Effector CD8-positive, alpha-beta T cell (primary cell): ENCODE measurements at places on chromosomes 11 and 22.
A peak's percentile ranks its signal among the peaks of the same experiment; 100 is the strongest.

- no peak for DNase-seq
Measured at GRCh38 chr11:120695939-120696338, 184.4 kb downstream of the GRIK4 start.

GRCh38 chr22:36373258-36373579, 14.5 kb downstream of the MYH9 start:
- no peak for DNase-seq

GRCh38 chr11:63832336-63832735, 6.6 kb upstream of the MARK2 start:
- no peak for DNase-seq

DNA sequence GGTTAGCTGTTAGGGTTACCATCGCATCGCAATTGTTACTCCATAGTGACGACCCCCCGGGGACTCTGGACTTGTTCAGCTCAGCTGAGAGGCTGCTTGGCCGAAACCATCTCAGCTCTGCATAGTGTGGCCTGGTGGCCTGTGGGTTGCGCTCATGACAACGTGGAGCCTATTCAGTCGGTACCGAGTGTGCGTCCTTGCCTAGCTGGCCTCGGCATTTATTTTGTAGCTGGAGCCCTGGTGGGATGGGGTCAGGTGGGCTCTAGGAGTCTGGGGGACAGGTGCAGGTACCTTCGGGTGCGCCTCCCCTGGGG, 13.5 kb downstream of the LRP5 start:
- no peak for DNase-seq

GRCh38 chr11:12258451-12258850, 118.9 kb upstream of the PARVA start:
- no peak for DNase-seq

DNA sequence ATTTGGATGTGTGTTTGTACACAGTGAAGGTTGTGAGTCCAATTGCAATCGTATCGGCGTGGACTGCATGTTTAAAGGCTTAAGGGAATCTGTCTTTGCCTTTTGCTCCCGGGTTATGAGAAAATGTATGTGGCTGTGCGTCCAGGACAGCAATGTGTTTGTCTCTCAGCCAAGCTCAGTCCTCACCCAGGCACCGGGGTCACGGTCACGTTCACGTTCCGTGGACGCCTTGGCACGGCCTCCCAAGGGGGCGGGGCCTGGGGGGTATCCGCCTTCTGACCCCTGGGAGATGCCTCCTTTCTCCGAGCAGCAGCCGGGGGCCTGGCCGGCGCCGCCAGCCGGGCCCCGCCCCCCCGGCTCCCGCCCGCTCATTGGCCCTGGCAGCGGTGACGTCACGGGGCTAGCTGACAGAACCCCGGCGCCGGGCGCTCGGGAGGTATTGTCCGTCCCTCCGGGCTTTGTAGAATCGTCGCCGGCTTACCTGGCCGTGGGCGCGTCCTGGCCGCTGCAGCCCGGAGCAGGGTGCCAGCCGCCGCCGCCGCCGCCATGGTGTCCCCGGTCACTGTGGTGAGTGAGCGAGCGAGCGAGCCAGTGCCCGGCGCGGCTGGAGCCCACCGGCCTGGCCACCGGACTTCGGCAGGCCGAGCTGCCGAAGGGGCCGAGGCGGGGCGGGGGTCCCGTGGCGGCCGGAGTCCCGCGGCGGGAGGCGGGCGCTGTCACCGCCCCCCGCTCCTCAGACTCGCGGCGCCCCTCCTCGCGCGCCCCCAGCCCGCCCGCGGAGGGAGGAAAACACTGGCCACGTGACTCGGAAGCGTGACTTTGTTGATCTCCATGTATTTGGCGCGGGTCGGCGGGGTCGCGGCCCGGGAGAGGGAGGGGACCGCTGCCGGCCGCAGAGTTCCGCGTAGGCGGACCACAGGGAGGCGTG, at the start of gene TMEM86A:
Gene TMEM86A, plus strand, starts transcription at position 439 of the 928 bp plus-strand sequence. Its CDS starts 108 bp downstream, at position 547.
- peak; percentile 91 for DNase-seq

GRCh38 chr11:120510406-120511115, 987 bp upstream of the GRIK4 start:
- DNase-seq, result no peak

DNA sequence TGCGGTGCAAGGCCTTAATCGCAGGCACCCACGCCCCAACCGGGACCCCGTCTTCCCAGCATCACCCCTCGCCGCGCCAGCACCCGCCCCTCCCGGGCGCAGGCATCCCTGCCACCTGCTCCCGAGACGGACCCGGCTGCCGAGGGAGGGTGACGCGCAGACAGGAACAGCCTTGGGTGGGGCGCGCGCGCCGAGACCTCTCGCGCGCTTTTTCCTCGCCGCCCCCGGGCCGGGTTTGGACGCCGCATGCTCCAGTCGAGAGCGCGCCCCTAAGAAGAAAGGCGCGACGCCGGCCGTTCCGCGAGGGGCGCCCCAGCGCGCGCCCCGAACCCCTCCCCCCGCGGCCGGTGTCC, 504 bp downstream of the CFL1 start:
- DNase-seq, result peak; percentile 56

DNA sequence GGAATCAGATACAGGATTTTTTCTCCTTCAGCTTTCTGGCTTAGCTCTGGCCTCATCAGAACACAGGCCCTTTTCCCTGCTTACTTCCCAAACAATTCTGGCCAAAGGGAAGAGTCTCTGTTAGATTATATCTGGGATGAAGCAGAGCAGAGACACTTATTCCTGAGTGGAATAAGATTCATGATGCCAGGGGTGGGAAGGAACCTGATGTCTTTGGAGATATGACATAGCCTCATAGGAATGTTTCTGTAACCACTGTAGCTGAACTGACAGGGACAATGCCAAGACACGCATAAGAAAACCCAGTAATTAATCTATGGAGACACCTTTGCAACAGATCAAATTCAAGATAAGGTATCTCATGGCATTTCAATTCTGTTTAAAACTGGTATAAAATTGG, 177.1 kb upstream of the RAG2 start:
- DNase-seq, result no peak

DNA sequence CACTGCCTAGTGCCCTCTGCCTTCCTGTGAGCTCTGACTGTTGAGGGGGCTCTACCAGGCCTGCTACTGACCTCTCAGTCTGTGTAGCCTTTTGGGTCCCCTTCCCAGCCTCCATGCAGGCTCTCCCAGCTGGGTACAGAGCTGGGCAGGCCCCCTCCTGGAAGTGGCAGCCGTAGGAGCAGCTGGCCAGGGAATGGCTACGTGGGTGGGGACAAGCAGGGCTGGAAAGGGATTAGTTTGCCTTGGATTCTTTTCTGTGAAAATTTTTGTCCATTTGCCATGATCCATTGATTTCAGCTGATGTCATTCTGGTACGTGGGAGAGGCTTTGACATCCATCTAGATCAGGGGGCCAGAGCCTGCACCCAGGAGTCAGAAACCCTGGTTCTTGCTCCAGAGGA, 23.9 kb upstream of the NECTIN1 start:
- DNase-seq, result no peak

DNA sequence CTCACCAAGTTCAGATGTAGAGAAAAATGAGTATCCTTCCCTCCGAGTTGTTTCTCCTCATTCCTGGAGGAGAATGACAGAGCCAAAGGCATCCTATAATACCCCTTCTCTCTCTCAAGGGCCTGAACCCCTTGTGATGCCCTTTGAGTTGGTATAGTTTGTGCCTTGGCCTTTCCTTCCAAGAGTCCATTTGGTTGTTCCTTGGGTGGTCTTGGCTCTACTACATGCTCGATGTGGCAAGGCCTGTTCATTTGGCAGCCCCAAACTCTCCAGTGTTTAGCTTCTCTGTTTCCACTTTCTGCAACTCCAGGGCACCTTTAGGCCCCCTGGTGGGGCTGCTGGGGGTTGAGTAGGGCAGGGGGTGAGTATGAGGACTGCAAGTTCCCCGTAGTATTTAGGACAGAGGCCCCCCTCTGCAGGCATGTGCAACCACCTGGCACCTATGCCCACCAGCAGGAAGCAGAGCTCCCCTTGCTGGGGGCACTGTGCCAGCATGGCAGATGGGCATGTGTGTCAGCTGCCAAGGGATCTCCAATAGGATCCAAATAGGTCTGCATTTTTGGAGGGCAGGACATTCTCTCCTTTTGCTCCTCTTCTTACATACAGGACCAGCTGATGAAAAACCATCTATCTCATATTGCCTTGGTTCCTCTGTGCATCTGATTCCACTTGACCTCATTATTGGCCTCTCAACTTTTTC, 217.2 kb upstream of the CADM1 start:
- no peak for DNase-seq

- no peak for DNase-seq
Measured at GRCh38 chr11:10038521-10039302, 255.3 kb downstream of the SBF2 start.

DNA sequence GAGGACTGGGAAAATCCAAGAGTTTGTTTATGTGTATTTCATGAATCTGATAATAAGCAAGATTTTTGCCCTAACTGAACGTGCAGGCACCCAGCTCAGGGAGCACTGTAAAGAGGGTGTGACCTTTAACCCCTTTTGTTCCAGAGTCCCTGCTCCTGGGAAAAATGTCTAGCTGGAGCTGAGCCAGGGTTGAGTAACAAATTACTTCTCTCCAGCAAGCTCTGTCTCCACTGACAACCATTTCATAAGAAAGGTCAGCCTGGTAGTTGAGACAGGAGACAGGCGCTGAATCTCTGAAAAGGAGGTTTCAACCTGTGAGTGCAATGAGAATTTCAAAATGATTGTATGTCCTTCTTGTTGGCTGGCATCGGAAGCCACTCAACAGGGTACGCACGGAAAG, 156.4 kb upstream of the NARS2 start:
- no peak for DNase-seq

DNA sequence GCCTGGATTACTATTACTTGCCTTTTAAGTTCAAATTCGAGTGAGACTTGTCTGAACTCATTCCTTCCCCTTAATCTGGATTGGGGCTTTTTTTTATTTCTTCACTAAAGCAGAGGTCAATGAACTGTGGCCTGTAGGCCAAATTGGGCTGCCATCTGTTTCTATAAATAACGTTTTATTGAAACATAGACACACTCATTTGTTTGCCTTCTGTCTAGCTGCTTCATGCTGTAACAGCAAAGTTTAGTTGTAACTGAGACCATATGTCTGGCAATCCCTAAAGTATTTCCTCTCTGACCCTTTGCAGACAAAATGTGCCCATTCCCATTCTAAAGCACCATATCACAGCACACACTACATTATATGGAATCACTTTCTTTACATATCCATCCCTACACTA, 207.9 kb upstream of the ISX start:
- no peak for DNase-seq

- DNase-seq, result no peak
Measured at GRCh38 chr11:88402192-88402715, 64.7 kb upstream of the CTSC start.

DNA sequence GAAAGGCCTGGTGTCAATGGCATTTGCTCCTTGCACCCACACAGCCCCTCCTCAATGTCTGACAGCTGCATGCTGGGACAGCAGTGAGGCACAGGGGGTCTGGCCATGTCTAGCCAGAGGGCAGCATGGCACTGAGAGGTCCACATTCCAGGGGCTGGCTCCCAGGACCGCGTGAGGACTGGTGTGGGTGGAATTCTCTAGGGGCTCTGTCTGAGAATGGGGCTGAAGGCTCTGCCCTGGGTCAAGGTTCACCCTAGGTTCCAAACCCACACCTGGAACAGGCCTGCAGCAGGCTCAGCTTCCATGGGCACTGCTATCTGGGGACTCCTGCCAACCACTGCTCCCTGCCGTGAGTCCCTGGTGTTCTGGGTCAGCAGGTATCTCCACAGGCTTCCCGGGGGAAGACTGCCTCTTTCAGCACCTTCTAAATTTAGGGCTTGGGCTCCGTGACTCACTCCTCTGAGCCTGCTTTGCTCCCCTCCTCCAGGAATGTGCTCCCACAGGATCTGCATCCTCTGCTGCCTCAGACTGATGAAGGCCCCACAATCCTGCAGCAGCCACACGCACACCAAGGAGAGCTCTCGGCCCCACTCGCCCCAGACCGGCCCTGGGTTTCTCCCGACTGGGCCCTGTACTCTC, 4.2 kb downstream of the STARD10 start:
- DNase-seq, result no peak

- DNase-seq, result no peak
Measured at GRCh38 chr22:46052801-46053562, 76.0 kb upstream of the WNT7B start.

- no peak for DNase-seq
Measured at GRCh38 chr22:39593066-39593930, 22.7 kb downstream of the CACNA1I start.

DNA sequence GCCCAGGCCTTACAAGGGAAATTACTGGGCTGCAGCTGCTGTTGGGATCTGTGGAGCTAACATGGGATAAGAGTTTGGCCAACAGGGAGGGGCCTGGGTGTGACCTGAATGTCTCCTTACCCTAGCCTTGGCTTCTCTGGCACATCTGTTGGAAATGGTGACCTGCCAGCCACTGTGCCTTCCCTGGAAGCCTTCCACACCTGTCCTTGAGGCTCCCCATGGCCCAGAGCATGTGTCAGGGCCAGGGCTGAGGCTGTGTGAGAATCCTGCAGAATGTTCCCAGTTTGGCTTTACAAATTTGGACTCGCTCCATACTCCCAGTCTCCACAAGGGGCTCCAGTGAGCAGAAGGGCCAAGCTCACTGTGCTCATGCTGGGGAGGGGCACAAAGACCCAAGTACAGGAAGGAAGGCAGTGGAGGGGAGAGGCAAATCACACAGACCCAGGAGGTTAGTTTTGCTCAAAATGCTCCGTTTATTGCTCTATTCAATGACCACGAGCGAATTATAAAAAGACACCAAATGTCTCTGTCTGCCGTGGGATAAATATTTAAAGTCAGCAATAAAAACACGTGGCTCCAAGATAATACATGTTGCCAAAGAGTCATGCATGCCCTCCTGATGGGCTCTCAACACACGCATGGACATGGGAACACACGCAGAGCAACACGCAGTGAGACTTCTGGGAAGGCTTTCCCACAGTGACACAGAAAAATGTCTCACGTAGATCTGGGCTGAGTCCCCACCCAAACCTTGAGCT, 1.7 kb upstream of the IGSF22 start:
- peak; percentile 26 for DNase-seq

DNA sequence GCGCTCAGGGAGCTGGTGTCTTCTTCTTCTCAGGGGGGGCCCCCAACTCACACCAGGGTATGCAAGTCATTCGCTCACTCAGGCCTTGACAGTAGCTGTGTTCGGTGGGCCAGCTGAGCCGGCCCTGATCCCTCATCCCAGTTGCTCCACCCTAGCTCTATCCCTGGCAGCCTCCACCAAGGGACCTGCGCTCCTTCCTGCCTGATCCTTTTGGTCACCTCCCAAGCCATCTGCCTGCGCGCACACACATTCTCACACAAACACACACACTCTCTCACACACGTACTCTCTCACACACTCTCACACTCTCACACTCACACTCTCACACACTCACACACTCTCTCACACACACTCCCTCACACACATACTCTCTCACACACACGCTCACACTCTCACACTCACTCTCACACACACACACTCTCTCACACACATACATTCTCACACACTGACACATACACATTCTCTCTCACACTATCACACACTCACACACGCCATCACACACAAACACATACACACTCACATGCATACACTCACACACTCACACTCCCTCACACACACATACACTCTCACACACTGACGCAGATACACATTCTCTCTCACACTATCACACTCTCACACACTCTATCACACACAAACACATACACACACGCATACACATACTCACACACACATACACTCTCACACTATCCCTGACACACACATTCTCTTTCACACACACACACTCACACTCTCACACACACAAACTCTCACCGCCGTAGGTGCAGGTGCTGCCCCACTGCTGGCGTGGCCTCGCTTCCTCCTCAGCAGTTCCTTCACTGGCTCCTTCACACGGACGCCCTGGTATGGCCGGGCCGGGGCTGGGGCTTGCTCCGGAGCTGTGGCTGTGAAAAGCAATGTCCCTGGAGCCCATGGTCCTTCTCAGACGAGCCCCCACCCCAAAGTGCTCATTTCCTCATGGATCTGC, 20.8 kb downstream of the POU2AF1 start:
- no peak for DNase-seq

- DNase-seq, result no peak
Measured at GRCh38 chr11:1108246-1108900, 33.7 kb downstream of the MUC2 start.
